Stimulated activated CD4-positive, alpha-beta T cell treated with anti-CD3 and anti-CD28 coated beads, Interleukin-1b, Interleukin-23, amount 100 ng/mL, for 1 hour (primary cell): ENCODE measurements at places on chromosomes 4 and X.

DNA sequence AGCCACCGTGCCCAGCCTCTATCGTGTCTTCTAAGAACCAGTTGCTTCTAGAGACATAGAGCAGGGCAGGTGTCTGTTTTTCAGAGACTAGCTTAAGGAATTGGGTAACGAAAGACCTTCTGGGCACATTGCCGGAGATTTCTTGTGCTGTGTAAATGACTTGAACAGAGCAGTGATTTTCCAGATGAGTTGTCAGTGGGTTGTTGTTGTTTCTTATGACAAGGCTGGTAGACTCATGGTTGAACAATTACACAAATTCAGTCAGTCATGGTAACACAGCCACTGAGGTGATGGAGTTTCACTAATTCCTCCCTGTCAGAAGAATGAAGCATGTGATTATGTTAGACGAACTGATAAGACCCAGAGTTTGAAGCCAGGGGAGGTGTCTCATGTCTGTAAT, 20.5 kb upstream of the DDX3X start:
- DNase-seq, result no peak

DNA sequence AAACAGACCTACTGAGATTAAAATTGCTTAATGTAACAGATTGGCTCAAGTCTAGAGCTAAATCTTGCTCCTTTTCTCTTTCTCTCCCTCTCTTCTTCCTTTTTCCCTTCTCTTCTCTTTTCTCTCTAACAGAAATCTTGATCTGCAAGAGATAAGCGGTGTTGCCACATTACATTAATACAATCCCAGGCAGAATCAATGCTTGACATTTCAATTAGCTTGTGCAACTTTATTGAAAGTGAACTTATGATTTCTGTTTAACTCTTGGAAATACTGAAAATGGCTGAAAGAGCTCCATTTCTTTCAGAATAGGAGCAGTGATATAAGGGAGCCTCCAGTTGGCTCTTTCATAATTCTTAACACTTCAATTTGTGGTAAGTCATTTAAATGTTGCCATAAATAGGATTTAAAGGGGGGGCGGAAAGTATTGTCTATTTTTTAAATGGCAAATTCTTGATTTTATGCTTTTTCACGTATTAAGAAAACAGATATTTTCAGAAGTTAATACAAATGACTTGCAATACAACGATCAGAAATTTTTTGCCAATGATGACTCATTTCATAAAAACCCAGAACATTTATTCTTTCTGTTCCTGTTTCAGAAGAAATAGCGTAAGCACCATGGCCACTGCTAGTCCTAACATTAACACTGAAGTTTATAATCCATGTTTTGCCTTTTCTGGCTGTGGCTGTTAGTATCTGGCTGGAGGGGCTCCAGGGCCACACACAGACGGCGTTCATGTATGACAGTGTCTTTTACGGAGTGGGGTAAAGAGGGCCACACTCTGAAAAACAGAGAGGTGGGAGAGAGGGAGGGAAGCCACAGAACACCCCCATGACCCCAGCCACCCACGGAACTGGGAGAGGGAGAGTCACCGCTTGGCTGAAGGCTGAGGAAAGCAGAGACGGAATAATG, 115.7 kb upstream of the FAT1 start:
- DNase-seq, result no peak

- no peak for DNase-seq
Measured at GRCh38 chr4:52197306-52197705, 146.2 kb downstream of the SPATA18 start.

GRCh38 chr4:159160242-159160641, 57.4 kb downstream of the RAPGEF2 start:
- DNase-seq, result no peak

- DNase-seq, result no peak
Measured at GRCh38 chr4:172404676-172405075, 591.5 kb downstream of the GALNTL6 start.

DNA sequence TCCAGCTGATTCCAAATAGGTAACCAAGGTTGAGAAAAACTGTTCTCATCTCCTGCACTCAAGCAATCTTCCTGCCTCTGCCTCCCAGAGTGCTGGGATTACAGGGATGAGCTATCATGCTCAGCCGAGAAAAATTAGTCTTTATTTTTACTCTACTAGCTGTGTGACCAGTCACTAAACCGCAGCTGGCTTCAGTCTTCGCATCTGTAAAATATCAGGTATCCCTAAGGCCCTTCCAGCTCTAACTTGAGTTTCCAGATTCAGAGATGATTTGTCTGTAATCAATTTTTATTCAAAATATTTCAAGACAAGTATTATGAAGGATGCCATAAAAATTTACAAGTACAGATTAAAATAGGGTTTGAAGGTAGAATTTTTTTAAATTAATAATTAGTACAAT, 3.5 kb downstream of the ADH6 start:
- DNase-seq, result no peak

DNA sequence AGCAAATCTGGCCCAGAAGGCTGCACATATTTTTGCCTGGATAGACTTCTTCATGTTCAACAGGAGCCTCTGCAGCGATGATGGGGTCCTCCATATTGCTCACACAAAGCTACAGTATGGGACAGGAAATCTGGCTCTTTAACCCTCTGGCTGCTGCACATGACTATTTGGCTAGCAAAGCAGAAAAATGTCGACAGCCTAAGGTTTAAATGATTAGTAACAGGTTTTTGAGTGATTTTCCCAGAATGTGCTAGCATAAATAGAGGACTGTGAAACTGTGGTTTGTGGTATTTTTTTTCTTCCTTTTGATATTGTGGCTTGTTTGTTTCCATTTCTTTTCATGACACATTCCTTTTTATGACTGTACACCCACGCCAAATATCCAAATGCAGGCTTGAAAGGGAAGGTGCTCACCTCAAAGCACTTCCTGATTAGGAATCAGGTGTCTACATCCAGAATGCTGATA, 120.2 kb upstream of the GK2 start:
- no peak for DNase-seq

GRCh38 chr4:123777373-123777772, 380.8 kb downstream of the SPRY1 start:
- DNase-seq, result no peak

DNA sequence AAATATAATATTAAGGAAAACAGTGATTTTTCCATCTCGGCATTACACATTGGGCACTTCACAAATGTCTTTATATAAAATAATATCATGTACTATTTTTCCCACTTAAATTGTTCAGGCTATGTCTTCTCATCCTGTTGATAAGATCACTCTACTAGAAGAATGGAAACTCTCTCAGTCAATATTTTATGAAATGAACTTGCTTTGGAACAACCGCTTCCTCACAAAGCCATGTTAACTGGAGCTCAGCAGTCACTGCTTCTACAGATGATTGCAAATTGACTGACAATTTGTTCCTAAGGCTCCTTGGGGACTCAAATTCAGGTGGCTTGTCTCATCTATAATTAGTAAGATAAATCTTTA, 127.5 kb upstream of the CBR4 start:
- no peak for DNase-seq

- no peak for DNase-seq
Measured at GRCh38 chr4:44912980-44913379, 186.6 kb upstream of the GNPDA2 start.

GRCh38 chr4:77465271-77465670, 140.3 kb upstream of the CXCL13 start:
- no peak for DNase-seq

DNA sequence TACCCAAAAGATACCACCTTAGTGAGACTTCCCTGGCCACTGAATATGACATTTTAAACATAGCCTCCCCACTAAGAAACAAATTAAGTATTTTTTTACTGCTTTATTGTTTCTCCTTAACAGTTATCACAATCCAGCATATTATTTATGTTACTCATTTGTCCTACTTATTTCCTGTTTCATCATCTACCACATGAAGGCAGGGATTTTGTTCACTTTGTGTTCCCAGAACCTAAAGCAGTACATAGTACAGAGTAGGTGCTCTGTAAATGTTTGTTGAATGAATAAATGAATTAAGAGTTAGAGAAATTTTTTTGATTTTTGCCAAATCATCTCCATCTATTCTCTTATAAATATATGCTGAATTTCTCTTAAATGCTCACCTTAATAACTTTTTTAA, 318.4 kb upstream of the GIMD1 start:
- DNase-seq, result no peak

GRCh38 chr4:121741751-121742150, 23.2 kb downstream of the SMIM43 start:
- no peak for DNase-seq

GRCh38 chr4:73019462-73020047, 50.0 kb downstream of the COX18 start:
- DNase-seq, result no peak

- DNase-seq, result no peak
Measured at GRCh38 chr4:26319949-26320537, 771 bp upstream of the RBPJ start.

- no peak for DNase-seq
Measured at GRCh38 chrX:21056622-21057021, 317.6 kb upstream of the CNKSR2 start.

DNA sequence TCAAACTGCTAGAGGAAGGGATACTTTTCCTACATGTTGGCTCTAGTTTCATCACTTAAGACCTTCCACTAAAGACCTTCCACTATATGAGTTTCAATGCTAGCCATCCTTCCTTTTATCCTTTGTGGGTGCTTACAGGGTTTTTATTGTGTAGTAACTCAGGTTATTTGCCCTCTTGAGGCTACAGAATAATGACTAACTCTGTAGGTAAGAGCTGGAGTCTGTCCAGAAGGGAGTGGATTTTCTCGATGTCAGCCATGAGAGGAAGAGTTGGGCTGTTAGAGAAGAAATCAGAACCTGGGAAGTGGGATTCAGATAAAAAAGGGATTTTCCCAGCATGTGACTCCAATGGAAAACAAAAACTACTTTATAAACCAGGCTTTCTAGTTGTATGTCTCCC, 27.5 kb upstream of the HERC5 start:
- no peak for DNase-seq

DNA sequence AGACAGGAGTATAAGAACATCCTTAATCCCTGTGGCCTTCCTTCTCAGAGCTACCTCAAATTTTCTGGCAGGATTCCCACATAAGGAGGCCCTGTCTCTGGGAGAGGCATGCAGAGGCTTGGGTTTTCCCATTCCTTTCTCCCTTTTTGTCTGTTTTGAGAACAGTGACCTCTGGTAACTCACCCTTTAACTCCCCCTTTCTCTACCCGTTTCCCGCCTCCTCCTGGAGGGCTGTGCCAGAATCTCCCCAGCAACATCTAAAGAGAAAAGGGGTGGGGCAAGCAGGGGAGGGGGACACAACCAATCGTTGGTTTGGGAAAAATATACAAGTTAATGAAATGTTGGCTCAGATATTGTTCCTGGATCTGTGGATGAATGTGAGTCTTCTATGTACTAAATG, 303.7 kb upstream of the IRS4 start:
- DNase-seq, result no peak

DNA sequence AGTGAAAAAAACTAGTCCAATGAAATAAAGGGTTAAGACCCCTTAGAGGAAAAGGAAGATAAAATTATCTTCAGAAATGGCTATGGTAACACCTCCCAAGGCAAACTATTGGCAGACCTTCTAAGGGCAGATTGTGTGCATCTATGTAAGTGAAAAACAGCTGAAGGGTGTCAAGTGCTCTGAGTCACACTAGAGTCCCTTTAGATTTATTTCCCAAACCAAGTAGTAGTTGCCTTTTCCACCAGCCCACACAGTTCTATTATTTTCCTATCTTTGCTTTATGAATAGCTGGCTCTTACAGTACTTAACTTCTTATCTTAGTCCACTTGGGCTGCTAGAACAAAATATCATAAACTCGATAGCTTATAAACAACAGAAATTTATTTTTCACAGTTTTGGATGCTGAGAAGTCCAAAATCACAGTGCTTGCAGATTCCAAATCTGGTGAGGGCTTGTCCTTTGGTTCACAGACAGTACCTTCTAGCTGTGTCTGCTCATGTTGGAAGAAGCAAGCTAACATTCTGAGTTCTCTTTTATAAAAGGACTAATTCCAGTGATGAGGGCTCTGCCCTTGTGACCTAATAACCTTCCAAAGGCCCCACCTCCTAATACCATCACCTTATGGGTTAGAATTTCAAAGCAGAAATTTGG, 143.6 kb downstream of the GRID2 start:
- no peak for DNase-seq

- no peak for DNase-seq
Measured at GRCh38 chr4:169383724-169384123, 113.0 kb upstream of the SH3RF1 start.

DNA sequence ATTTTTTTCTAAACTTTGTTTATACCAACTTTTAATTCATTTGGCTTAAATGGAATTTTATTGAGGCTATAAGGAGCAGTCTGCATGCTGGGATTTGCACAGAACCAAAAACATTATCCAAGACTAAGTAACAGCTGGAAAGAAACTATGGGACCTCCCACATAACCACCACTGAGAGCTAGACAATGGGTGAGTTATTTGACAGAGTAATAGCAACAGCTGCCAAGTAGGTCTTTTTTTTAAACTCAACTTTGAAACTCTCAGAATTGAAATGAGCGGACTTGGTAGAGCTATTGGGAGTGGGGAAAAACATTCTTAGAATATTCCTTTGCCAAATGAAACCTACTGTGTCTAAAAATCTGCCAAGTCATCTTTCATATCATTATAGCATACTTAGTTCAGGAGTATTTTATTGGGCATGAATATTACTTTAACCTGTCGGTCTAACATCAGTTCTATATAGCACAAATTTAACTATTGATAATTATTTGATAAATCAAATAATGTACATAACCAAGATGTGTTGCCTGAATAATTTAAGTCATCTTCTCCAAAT, 1428.0 kb downstream of the PCDH7 start:
- DNase-seq, result no peak

- DNase-seq, result no peak
Measured at GRCh38 chrX:25158635-25159034, 142.9 kb upstream of the ARX start.

- no peak for DNase-seq
Measured at GRCh38 chr4:73922766-73923630, 53.8 kb downstream of the CXCL1 start.

DNA sequence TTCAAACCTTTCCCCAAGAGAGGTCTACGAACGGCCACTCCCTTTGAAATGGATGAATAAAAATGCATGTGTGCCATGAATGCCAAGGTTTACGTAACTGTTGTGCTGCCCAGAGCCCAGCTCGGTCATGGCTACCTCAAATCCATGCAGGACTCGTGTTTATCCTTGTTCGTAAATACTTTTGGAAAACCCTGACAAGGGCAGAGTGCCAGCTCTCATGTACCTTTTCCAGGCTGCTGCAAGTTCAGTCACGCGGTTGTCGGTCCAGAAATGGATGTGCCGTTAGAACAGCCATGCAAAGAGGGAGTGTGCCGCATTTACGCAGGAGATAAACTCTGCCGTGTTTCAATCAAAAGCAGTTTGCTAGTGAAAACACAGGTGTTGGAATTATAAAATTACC, 123.4 kb downstream of the AMELX start:
- no peak for DNase-seq

DNA sequence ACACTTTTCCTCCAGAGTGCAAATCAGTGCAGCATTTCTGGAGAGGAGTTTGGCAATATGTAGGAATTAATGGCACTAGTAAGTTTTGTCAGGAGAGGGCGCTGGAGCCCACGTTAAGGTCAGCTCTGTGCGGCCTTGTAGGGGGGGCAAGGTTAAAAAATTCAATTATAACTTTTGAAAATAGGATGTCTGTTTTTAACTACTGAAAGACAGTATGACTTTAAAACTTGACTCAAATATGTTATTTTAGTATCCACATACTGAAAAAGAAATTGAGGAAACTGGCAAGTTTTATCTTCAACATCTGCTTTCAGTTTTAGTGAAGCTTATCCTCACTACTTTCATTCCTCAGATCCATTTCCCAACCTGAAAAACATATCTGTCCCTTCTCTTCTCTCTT, 30.9 kb upstream of the HSD17B13 start:
- no peak for DNase-seq

- no peak for DNase-seq
Measured at GRCh38 chrX:69303231-69303630, 138.0 kb upstream of the PJA1 start.

- no peak for DNase-seq
Measured at GRCh38 chr4:78613522-78614321, 62.2 kb downstream of the ANXA3 start.
